ENCODE measurements at places on chromosomes 1 and 21.

- no peak for DNase-seq
Observed at GRCh38 chr1:12220890-12221289, 8.9 kb upstream of the VPS13D start.

DNA sequence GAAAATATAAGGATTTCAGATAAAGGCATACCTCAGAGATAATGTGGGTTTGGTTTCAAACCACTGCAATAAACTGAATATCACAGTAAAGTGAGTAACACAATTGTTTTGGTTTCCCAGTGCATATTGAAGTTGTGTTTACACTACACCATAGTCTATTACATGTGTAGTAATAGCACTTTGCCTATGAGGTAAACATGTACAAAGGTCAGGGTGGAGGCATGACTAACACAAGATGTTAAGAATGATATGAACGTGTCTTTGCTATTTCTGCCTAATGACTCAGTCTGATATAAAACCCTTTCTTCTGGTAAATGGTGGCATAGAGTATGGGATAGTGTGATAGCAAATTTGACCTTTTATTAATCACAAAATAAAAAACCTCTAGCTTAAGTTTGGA, 621.5 kb upstream of the ADGRL2 start:
- no peak for DNase-seq

- DNase-seq = no peak
Observed at GRCh38 chr21:45578811-45579381, 36.7 kb upstream of the SLC19A1 start.

- no peak for DNase-seq
Observed at GRCh38 chr1:183546427-183546826, 43.8 kb downstream of the NCF2 start.

DNA sequence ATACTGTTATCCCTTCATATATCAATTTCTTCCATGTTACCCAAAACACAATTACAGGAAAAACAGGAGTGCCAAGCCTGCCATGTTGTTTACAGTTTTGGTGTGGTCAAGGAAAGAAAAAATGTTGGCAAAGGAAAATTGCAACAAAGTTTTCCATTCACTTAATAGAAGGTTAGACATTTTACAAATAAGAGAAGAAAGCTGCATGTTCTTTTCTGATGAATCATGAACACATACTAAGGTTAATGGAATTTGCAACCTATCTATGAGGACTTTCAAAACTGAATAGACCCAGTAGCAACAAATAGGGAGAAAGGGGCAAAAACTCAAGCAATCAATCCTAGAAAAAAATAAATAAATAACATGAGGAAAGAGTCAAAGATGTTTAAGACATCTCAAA, 556.7 kb downstream of the DPYD start:
- DNase-seq = no peak

DNA sequence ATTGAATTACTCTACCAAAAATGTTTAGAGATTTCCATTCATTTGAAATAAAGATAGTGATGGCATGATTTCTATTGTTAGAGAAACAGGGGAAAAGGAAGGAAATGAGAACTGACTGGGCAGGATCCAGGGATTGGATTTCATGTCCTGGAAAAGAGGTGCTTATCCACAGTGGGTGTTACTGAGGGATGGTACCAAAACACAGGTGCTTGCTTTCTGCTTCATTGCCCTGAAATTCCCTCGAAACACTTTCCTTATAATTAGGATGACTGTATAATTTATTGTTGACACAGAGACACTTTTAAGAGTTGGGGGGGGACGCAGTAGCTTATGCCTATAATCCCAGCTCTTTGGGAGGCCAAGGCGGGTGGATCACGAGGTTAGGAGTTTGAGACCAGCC, 185.0 kb upstream of the KCNK2 start:
- DNase-seq = no peak

GRCh38 chr1:230267338-230268065, 158.6 kb downstream of the PGBD5 start:
- peak; percentile 58 for DNase-seq

GRCh38 chr1:18775341-18775740, 84.1 kb downstream of the TAS1R2 start:
- no peak for DNase-seq

- no peak for DNase-seq
Observed at GRCh38 chr1:162003830-162004215, 19.8 kb downstream of the OLFML2B start.

DNA sequence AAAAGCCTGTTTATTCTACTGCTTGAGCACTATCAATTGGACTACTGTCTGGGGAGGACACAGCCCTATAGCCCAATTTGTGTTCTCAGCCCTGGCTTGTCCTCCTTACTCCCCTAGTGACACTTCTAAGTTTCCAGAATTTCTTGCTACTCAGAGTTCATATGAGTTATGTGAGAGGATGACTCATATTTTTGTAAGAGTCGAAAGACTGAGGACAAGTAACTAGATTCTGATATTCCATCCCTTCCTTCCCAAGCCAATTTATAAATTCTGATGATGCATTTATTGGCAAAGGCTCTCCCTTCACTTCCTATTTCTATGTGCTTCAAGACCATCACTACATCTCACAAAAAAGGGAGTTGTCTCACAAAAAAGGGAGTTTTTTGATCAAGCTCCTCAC, 422.2 kb upstream of the DEPDC1 start:
- DNase-seq = no peak

GRCh38 chr21:33651965-33652680, 9.8 kb downstream of the ITSN1 start:
- peak; percentile 30 for DNase-seq

GRCh38 chr1:241944300-241944699, 13.3 kb upstream of the BECN2 start:
- DNase-seq = no peak

DNA sequence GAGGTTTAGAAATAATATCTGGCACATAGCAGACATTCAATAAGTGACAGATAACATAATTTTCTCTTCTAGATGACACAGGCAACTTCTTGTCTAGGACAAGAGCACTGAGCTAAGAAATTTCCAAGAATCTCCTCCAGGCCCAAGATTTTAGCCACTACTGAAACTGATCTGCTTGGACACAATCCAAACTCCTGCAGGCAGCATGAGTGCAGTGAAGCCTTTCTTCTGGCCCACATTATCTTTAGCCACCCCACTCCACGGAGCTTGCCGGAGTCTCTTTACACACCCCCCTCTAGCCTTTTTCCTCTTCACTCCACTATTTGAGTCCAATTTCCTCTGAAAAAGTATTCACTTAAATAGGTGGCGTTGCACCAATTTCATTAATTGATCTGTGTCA, 142.9 kb upstream of the DUSP10 start:
- DNase-seq = no peak

GRCh38 chr1:53074313-53075154, 12.5 kb downstream of the PODN start:
- DNase-seq = no peak

DNA sequence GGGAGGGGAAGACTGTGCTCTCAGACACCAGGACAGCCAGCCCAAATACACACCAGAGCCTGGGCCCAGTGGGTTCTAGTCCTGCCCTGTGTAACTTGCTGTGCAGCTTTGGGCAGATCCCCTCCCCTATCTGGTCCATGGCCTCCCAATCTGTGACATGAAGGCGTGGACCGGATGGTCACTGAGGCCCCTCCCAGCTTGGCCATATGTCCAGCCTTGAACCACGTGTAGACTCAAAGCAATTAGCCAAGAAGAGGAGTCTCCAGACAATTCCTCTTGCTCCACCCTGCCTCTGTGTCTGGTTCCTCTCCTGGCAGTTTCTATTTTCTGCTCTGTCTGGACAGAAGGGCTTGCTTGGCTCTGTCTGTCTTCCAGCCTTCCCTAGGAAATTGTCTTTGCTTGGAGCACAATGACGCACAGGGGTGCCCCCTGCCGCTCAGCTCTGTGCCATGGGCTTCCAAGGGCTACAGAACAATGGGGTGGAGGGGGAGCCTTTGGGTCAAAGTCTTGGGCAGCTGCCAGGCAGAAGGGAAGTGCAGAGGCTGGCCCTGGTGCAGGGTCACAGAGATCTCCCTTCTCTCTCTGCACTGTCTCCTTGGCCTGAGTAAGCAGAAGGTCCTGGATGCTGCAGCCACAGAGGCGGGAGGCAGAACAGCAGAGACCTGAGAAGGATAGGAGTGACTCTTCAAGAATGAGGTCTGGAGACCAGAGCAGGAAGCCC, 66.1 kb downstream of the TENT5C start:
- no peak for DNase-seq

DNA sequence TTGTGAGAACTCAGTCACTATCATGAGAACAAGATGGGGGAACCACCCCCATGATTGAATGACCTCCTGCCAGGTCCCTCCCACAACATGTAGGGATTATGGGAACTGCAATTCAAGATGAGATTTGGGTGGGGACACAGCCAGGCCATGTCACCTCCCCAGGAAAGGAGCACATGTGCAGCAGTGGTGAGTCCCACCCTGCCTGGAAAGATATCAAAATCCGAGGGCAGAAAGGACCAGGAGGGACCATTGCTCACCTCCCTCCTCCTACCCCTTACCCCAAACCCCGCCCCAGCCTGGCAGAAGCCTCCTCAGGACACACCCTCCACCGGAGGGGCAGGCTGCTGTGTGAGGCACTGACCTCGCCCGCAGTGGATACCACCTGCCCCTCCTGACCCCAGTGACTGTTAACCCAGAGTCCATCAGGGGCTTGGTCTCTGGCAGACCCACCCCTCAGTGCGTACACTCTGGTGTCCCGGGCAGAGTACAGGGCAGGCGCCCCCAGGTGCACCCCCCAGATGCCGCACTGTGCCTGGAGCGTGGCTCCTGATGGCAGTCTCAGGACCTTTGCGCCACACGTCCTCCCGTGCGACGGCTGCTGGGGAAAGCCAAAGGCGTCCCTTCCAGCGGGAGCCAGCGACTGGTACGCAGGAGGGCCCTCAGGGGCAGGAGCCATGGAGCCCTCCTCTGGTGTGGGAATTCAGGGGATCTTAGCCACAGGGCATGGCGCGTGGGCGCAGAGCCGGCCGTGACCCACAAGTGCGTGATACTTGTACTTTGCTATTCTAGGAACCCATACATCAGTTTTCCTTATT, 20.9 kb downstream of the PDXK start:
- DNase-seq = no peak

GRCh38 chr1:30601316-30602085, 121.9 kb downstream of the MATN1 start:
- DNase-seq = no peak

DNA sequence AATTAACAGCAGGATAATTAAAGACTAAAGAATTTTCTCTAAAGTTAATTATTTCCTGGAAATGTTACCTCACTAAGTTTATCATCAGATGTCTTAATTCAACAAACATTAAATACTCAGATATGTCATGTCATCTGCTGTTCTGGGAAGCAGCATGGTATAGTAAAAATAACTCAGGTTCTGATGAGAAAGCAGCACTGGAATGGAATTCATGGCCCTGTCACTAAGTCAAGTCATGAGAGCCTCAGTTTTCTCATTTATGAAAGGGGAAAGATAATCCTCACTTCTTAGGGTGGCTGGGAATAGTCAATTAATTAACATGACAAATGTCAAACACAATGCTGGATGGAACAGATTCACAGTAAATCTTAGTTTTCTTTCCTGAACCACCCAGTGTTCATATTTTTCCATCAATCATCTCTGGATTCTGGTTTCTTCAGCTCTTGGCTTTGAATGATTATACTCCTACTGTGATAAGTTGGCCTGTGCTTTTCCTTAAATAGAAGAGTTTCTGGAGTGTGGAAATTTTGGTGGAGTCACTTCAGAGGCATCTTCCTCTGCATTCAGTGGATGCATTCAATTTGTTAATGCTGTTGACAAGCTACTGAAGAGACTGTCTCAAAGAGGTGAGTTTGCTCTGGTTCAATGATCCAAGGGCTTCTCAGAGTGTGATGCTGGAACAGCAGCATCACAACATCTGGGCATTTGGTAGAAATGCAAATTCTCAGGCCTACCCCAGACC, 319.4 kb downstream of the KCNH1 start:
- DNase-seq = no peak

DNA sequence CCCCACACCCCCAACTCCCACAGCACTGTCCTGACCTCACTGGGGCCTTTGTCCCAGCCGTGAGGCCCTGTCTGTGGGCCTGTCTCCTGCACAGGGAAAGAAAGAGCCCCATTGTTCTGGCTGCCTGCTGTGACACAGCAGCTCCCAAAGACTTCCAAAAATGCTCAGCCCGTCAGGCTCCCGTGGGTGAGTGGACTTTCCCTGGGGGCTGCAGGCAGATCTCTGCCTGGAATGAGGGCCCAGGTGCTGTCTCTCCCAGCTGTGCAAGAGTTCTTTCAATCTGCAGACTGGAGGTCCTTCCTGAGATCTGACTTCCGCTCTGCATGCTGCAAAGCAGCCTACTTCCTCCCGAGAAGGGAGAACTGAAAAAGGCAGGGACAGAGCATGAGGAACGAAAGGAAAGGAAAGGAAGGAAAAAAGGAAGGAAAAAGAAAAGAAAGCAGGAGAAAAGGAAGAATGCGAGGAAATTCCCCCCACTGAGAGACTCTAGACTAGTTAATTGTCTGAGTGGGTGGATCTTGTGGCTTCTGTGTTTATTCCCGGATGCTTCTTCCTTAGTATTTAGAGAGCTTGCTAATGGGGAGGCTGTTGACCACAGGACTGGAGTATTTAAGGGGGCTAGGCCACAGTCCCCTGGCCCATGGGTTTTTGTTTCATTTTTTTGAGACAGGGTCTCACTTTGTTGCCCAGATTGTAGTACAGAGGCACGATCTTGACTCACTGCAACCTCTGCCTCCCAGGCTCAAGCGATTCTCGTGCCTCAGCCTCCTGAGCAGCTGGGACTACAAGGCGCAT, 15.0 kb downstream of the NES start:
- no peak for DNase-seq

GRCh38 chr1:32652244-32652962, 1.4 kb downstream of the RBBP4 start:
- DNase-seq = no peak

GRCh38 chr1:41380195-41380594, 19.0 kb downstream of the FOXO6 start:
- no peak for DNase-seq

- DNase-seq = peak; percentile 26
Observed at GRCh38 chr1:247118946-247119446, 14.8 kb upstream of the ZNF669 start.

GRCh38 chr1:82153272-82153629, 352.5 kb downstream of the ADGRL2 start:
- no peak for DNase-seq

GRCh38 chr1:58763214-58763613, 20.6 kb downstream of the JUN start:
- DNase-seq = no peak
